Kidney (tissue), 22 donors: ENCODE measurements at places on chromosomes 11 and 22. TPM values are rescaled to one million over a fixed set of nuclear protein-coding genes. Genes with fewer than 3 reads are reported as not detected.

DNA sequence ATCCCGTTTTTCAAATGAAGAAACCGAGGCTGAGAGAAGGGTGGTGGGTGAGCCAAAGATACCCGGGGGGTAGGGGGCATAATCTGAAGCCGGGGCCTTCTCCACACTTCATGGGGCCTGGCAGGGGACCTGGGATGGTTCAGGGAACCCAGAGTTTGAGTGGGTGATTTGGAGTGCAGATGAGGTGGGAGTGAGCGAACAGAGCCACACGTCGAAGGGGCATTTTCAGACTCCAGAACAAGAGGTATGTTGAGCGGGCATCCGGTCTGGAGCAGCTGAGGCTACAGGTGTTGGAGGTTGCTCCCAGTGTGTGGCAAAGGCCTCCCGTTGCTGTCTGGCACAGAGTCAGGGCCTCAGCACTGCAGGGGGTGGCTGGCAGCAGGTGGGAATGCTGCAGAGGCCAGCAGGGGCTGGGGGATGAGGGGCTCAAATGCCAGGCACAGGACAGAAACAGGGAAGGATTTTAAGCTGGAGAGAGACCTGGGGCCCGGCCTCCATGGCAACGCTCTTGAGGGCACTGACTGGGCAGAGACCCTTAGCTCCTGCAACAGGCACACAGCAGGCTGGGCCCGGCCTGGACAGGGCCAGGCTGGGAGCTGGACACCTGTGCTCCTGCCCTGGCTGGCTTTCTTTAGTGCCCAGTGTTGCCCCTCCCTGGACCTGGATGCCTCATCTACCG lies 46.2 kb downstream of the WNT11 start:
- peak; percentile 40 for DNase-seq

DNA sequence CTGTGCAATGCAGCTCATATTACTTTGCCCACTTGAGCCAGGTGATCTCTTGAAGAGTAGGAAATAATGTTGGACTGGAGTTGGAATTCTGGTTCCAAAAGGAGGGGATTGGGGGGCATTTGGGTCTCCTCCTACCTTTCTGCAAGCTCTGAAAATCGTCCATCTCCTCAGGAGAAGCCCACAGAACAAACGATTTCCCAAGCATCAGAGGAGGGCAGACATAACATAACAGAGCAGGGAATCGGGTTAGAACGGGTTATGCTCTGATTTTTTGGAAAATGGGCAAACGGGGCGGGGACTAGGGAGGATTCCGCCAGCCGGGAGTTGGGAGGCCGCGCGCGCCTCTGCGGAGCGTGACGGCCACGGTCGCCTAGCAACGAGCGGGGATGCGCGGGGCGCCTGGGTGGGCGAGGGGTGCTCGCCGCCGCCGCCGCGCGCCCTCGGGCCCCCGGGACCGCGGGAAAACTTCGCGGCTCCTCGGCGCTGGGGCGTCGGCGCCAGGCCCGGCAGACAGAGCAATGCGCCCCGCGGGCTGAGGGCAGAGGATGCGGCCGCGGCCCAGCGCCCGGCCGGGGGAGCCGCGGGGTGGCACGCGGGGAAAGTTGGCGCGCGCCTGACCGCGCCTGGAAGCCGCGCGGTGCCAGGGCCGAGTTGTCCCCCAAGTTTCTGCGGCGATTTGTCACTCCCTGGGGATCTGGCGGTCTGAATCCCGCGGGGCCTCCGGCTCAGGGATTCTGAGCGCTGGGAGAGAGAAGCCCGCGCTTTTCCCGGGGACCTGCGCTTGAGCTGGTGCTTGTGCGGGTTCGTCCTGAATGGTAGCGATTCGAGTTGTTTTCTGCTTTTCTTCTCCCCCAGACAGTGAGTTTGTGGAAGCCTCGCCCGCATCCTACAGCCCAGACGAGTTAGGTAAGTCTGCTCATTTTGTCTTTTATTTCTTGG lies 27.8 kb upstream of the AMOTL1 start:
- peak; percentile 78 for DNase-seq

Gene MRTFA
- 59.9 TPM for total RNA-seq

- no peak for DNase-seq
Measured at GRCh38 chr11:79362206-79362757, 78.5 kb downstream of the TENM4 start.

- no peak for DNase-seq
Measured at GRCh38 chr11:33944693-33945424, 53.0 kb upstream of the LMO2 start.

GRCh38 chr11:133810766-133811165 lies 34.5 kb downstream of the SPATA19 start:
- no peak for DNase-seq

Gene OR52I2
- total RNA-seq = not detected

Gene ANGPTL5
- not detected for total RNA-seq

DNA sequence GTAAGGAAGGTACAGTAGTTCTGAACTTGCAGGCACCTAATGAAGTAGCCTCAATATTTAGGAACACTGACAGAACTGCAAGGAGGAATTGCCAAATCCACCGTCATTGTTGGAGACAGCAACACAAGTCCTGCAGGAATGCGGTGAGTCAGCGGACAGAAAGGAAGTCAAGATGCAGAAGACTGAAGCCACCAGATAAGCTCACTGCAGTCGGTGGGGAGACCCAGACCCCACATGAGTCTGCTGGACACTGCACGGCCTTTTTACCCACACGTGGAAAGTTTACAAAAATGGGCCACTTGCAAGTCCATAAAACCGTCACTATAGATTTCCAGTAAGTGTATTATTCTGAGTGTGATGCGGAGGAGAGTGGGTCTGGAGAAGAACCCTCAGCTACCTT lies 1471.6 kb downstream of the TBC1D22A start:
- DNase-seq = no peak

DNA sequence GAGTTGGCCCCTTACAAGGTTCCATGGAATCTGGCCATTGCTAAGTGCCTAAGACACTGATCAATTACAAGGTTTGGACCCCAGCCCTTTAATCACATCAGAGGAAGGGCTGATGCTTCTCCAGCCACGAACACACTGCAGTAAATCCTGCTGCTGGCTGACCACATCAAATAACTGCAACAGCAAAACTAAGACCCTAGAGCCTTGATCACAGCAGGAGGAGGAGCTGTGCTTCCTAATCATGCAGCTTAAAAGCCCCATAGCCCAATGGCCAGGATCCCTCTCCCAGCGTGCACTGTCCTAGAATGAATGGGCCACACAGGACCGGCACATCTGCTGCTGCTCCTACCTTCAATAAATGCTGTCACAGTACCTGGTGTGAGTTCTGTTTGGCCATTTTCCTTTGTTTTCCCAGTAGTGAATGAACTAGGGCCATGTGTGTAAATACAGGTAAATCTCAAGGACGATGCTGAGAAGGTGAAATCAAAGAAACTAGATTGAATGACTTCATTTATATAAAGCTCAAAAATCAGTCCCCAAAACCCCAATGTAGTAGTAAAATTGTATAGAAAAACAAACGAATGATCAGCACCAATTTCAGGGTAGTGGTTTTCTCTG lies 12.7 kb downstream of the ZP1 start:
- no peak for DNase-seq

GRCh38 chr11:117673602-117674001 lies 123.4 kb downstream of the DSCAML1 start:
- DNase-seq = no peak

DNA sequence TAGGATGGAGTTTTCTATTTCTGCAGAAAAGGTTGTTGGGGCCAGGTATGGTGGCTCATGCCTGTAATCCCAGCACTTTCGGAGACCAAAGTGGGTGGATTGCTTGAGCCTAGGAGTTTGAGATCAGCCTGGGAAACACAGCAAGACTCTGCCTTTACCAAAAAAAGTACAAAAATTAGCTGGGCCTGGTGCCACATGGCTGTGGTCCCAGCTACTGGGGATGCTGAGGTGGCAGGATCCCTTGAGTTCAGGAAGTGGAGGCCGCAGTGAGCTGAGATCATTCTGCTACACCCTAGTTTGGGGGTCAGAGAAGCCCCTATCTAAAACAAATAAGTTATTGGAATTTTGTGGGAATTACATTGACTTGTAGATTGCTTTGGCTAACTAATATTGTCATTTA lies 71.7 kb downstream of the FDX1 start:
- no peak for DNase-seq

DNA sequence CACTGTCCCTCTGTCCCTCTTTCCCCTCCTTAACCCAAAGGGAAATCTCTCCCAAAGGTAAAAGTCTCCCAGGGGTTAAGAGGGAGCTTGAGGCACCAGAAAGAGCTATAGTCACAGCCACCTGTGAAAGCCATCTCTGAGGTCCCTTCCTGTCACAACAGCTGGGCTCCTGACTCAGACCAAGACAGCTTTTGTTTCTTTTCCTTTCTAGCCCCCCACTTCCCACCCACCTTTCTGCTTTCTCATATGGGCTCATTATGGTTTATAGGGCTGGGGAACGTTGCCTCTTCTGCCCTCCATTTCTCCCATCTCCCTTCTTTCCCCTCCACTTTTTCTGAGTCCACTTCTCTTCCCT lies 19.1 kb downstream of the MIF start:
- DNase-seq = peak; percentile 26

DNA sequence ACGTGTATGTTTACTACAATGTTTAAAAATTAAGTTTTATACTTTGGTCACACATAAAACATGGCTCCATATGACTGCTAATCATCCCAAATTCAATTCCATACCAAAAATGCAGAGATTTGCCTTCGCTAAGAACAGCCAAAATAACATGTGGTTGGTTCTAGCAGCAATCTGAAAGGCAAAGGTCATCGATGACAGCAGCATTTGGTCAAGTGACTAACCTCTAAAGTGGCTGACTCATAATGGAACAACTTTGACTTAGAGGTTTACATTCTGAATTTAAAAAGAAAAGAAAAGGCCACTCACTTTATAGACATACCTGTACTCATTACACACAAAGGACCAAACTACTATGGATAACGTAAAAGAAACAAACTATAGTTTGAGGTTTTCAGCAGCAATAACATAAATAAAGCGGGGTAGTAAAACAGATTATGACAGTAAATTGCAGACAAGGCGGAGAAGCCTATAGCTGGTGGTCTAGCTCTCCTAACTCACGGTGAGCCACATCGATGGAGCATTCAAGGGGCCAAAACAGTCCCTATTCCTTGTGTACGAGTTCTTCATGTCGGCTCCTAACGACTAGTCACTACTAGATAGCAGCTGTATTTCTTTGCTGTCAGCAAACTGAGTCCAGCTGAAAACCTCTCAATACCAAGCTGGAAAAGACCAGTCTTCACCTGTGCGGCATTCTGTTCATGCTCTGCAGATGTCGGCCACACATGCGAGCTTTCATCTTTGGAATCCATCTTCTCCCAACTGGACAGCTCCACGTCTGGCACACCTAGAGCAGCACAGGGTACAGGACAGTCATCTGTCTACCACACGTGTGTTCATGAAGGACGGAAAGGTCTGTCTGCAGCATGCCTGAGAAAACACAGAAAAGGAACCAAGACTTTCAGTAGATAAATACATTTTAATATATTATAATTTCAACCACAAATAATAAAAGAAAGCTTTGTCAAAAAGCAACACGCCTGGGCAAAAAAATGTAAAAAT lies 42.1 kb downstream of the PRDM10 start:
- DNase-seq = no peak
